Activated CD4-positive, alpha-beta T cell treated with anti-CD3 and anti-CD28 coated beads for 24 hours (primary cell): ENCODE measurements at places on chromosomes 1 and 21.
A peak's percentile ranks its signal among the peaks of the same experiment; 100 is the strongest.

DNA sequence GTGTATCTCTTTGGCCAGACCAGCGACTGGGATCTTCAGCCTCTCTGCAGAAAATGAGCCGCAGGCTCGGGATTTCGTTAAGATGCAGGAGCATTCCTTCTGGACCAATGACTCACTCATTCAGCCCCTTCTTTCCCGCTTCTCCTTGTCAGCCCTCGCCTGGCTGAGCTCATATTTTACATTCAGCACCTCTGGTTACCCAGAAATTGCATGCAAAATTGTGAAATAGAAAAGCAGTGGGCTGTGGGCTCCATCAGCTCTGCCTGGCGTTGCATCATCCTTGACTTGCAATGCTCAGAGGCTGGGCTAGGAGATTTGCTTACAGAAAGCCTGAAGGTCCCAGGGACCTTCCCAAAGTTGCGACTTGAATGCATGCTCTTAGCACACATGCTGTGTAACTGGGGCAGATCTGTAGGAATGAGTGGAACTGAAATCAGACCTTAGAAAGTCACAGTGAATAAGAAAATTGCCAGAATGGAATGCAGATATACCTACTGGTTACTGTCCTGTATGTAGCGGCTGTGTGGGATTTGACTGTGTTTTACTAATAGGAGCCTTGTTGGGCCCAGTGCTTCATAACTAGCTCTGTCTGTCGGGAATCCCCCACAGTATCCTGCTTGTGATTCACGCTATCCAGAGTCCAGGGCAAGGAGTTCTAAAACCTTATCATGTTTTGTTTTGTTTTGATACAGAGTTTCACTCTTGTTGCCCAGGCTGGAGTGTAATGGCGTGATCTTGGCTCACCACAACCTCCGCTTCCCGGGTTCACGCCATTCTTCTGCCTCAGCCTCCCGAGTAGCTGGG, 444.8 kb downstream of the KIF26B start:
- no peak for DNase-seq

- no peak for DNase-seq
Observed at GRCh38 chr1:153857505-153857904, 65.3 kb downstream of the GATAD2B start.

DNA sequence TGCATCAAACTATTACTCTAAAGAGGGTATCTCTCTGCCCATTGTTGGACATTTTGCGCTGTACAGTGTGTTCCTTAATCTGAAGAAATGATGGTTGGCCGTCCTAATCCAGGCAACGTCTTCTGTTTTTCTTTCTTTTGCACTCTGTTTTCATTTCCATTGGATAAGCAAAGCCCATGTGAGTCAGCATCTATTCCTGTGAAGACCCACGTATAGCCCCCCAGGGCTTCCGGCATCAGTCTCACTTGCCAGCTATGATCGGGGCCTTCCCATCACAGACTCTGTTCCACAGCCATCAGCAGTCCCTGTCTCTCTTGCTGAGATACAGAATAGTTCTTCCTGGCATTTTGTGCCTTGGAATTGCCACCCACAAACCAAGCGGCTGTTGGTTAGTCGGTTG, 29.2 kb upstream of the BRDT start:
- no peak for DNase-seq

DNA sequence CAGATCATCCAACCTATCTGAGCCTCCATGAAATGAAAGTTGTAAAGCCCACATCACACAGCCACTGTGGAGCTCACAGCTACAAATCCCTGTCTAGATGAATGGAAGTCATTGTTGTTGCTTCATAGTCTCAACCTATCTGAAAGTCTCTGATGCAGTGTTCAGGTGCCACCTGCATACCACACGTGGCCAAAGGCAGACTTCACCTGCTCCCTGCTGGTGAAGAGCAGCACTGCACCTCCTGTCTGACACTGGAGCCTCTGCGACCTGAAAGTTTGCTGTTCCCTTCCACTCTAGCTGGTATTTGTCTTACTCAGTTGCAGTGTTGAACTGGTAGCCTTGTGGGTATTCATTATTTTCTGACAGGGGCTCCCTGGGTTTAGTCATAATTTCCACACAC, 18.4 kb downstream of the LORICRIN start:
- DNase-seq, result peak; percentile 24

DNA sequence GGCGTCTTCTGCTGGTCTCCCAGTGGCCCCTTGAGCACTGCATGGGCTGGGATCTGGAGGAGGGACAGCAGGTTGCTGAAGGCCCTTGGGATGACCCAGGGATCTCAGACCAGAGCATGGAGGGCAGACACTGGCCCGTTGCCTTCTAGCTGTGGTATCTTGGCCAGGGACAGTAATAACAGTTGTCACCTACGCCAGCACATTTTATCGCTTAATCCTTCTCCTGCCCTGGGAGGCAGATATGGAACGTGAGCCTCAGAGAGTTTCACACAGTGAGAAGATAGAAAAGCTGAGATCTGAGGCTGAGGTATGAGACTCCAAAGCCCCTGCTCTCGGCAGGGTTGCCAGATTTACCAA, 40.1 kb upstream of the RD3 start:
- DNase-seq, result no peak

DNA sequence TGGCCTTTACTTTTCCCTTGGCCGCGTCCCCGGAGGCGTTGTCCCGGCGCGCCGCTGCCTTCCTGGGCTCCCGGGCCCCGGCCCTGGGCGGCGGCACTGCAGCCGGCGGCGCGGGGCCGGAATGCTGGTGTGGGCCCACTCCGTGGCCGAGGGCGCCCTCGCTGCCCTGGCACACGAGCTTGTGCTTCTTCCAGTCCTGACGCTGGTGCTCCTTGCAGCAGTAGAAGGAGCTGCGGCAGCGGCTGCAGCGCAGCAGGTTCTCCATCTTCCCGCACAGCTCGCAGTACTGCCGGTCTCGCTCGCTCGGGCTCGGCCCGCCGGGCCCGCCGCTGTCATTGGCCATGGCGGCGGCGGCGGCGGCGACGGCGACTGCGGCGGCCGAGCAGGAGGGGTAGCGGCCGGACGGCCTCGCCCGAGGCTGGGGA, 529 bp downstream of the EGLN1 start:
- DNase-seq, result peak; percentile 11

- no peak for DNase-seq
Observed at GRCh38 chr1:114725230-114725629, 8.7 kb upstream of the NRAS start.

DNA sequence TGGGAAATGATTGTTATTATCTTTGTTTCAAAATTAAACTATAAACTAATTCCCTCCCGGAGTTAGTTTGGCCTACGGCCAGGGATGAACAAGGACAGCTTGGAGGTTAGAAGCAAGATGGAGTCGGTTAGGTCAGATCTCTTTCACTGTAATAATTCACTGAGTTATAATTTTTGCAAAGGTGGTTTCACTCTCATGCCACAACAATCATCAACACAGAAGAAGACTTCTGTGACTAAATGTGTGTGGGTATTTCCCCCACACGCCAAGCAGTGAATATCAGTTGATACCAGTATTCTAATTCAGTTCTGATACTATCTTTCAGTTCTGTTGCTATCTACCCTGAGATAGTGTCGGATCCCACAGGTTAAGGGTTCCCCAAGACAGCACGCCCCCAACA, 215.1 kb downstream of the S1PR1 start:
- no peak for DNase-seq

- no peak for DNase-seq
Observed at GRCh38 chr1:96674915-96675314, 46.7 kb upstream of the PTBP2 start.

DNA sequence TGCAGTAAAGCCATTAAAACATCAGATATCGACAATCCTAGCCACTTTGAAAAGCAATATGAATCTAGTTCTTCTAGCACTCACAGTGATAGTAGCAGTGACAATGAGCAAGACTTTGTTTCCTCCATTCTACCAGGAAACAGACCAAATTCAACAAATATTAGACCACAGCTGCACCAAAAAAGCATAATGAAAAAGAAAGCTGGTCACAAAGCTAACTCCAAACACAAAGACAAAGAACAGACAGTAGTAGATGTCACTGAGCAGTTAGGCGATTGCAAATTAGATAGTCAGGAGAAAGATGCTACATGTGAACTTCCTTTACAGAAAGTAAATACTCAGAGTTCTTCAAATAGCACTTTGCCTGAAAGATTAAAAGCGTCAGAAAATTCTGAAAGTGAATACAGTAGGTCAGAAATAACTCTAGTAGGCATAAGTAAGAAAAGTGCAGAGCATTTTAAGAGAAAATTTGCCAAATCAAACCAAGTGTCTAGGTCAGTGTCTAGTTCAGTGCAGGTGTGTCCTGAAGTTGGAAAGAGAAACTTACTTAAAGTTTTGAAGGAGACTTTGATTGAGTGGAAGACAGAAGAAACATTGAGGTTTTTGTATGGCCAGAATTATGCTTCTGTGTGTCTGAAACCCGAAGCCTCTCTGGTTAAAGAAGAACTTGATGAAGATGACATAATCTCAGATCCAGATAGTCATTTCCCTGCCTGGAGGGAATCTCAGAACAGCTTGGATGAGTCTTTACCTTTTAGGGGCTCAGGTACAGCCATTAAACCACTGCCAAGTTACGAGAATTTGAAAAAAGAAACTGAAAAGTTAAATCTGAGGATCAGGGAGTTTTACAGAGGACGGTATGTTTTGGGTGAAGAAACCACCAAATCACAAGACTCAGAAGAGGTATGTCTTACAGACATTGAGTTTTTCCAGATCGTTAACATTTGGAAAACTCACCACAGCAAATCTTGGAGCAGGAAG, 24.9 kb downstream of the RPAP2 start:
- DNase-seq, result no peak

DNA sequence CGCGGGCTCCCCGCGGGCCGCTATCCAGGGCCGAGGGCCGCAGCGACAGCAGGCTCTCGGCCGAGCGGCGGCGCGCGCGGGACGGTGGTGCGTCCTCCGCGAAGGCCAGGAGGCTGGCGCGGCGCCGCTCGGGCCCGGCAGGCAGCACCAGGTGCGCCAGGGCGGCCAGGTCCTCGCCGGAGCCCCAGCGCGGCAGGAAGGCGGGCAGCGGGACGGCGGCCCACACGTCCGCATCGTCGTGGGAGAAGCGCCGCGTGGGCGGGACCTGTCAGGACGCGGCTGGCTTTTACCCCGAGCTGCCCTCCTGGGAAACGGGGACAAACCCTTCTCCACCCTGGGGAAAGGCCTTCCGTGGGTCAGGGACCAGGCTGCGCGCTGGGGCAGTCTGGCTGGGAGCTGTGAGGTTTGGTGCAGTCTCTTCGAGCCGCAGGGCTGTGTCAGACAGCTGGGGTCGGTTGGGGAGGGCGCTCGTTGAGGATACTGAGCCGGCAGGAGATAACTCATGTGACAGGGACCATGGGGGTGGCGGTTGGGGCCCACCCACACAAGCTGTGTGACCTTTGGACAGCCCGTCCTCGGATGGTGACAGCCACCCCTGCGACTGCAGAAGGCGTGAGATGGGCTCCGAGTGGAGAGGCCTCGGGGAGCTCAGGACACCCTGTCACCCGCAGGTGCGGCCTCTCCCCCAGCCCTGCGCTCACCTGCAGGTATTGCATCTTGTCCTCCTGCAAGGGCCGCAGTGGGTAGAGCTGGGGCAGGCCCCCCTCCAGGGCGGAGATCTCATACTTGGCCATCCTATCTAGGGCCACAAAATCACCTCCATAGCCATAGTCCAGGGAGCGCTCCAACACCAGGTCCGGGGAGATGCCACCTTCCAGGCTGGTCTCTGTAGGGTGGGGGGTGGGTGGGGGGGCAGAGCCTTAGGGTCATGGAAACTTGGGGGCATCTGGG, 6.0 kb downstream of the HES3 start:
- DNase-seq, result no peak

- DNase-seq, result no peak
Observed at GRCh38 chr21:31875496-31876015, 2.7 kb downstream of the HUNK start.

DNA sequence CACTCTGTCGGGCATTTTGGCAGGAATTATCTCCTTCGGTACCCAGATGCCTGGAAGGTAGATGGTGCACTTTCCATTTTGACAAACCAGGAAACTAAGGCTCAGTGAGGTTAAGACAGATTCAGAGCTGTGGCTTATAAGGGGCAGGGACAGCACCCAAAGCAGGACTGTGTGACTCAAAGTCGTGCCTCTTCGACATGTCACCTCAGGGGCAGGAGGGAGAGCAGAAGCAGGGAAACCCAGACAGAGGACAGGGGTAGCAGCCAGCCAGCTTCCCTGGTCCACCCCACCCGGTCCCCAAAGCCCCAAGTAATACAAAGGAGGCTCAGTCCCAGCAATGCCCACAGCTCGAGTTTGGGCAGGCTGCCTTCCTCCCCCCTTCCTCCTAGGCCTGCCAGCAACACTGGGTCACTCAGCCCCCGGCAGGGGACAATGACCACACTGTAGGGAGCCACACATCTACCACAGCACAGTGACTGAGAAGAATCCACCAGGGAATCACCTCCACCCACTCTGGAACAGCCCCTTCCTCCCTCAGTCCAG, 2.5 kb downstream of the RHOC start:
- DNase-seq, result no peak

DNA sequence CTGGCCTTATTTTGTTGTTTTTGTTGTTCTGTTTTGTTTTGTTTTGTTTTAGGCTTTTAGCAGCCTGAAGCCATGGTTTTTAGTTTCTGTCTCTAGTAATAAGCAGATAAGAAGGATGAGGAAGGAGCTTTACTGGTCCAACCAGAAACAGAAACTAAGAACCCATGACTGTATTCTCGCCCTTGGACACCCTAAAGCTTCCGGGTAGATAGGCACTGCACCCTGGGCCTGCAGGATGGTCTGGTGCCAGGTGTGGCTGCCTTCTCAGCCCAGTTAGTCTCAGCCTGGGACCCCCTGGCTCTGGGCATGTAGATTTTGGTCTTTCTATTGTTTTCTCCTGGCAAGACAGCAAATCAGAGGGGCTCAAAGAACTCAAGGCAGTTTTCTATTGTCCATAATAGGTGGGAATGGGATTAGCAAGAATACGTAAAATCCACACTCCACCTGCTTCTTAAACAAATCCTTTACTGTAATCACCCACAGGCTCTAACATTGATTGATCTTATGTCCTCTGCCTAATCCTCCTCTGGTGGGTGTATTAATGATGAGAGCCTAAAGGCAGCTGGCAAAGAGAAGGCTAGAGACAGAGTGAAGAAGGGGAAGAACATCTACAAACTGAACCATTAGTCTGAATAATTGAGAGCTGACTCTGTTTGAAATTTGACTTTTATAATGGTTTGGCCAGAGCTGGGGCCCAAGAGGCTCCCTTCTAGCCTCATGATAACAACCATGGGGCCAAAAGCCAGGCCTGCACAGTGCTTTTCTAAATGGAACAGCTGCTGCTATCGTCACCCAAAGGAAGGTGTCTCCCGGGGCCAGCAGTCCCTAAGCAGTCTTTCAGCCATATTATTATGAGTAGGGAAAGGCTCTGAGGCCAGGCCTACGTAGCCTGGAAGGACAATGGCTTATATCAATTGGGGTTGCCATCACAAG, 106.8 kb upstream of the ATP1A1 start:
- no peak for DNase-seq

DNA sequence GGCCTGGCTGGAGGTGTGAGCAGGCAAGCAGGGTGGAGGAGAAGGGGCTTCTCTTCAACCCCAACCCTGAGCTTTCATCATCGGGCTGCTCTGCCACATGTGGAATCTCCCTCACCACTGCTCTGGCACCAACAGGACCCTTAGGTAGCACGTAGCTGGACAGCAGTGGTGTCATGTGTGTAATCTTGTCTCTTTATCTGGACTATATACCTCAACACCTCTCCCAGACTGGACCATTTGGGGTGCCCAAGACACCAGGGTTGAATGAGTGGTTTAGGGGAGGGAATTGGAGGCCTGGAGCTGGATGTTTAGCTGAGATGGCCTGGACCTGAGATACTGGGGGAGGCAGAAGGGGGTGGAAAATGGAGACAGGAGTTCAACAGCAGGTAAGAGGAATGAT, 63.0 kb downstream of the UBE2T start:
- DNase-seq, result no peak
